ENCODE measurements at places on chromosomes 7 and 10. TPM values are rescaled to one million over a fixed set of nuclear protein-coding genes. Genes with fewer than 3 reads are reported as not detected.

GRCh38 chr10:113560071-113560470 is 7.2 kb downstream of the HABP2 start:
- no peaks in the 10 kb centered on the region for H3K36me3 ChIP-seq
- H3K4me3 ChIP-seq, result no peak overlapping the region
- no peak for DNase-seq
- no peak overlapping the region for H3K27ac ChIP-seq
- H3K4me1 ChIP-seq, result no peaks in the 10 kb centered on the region

GRCh38 chr7:2572101-2572842 is 13.5 kb downstream of the IQCE start:
- DNase-seq, result no peak
- H3K27ac ChIP-seq, result no peak overlapping the region
- H3K4me3 ChIP-seq, result no peak overlapping the region
- H3K27me3 ChIP-seq, result no peaks in the 10 kb centered on the region
- no peaks in the 10 kb centered on the region for H3K36me3 ChIP-seq

GRCh38 chr10:59967079-59967478 is 60.7 kb upstream of the CCDC6 start:
- H3K4me1 ChIP-seq, result 0 out of 2 replicates have a peak, but pooled peaks cover 5% of the 10 kb centered on the region
- no peaks in the 10 kb centered on the region for H3K27me3 ChIP-seq
- no peak for DNase-seq
- H3K4me3 ChIP-seq, result no peak overlapping the region

GRCh38 chr10:86434656-86435055 is 68.1 kb upstream of the GRID1 start:
- no peak overlapping the region for H3K4me3 ChIP-seq
- H3K27ac ChIP-seq, result no peak overlapping the region
- no peak for DNase-seq
- H3K4me1 ChIP-seq, result no peaks in the 10 kb centered on the region
- H3K27me3 ChIP-seq, result no peaks in the 10 kb centered on the region

DNA sequence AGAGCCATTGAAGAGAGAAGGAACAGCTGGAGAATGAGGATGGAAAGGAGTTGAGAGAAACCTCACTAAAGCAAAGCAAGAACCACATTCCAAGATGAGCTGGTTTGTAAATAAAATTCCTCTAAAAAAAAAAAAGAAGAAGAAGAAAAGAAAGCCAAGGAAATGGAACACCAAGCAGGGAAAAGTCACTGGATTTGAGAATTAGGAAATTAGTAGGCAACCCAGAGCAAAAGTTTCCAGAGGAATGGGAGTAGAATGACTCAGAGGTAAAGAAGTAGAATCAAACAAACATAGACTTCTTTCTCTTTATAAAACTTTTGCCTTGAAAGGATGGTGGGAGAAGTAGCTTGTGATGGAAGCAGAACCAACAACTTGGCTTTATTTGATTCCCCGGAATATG is 3.9 kb downstream of the CH25H start:
- H3K4me3 ChIP-seq, result no peak overlapping the region
- H3K27ac ChIP-seq, result no peak overlapping the region
- peaks cover 8% of the 10 kb centered on the region for H3K27me3 ChIP-seq
- H3K4me1 ChIP-seq, result peaks cover 14% of the 10 kb centered on the region

DNA sequence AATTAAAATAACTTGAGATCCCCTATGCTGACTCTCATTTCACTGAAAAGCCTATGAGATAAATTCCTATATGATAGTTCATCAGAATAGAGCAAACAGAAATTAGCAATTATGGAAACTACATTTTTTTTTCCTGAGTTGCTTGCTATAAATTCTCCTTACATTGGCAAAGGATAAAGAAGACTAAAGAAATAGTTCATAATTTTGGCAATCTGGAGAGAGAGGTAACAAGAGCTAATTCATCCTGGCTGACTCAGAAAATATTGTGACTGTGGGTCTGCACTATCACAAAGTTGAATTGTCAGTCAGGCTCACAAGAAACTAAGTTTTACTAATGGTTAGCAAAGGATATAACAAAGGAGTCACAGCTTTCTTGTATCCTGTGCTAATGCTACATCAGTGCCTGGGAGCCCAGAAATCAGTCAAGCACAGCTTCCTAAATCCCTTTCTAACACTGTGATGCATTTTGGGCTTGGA is 483.0 kb downstream of the MAGI2 start:
- H3K4me3 ChIP-seq, result no peak overlapping the region
- H3K4me1 ChIP-seq, result no peaks in the 10 kb centered on the region
- H3K36me3 ChIP-seq, result no peaks in the 10 kb centered on the region
- H3K27me3 ChIP-seq, result no peaks in the 10 kb centered on the region

- no peaks in the 10 kb centered on the region for H3K27me3 ChIP-seq
- H3K4me1 ChIP-seq, result no peaks in the 10 kb centered on the region
- no peak overlapping the region for H3K4me3 ChIP-seq
- no peak overlapping the region for H3K27ac ChIP-seq
- no peak for DNase-seq
Observed at GRCh38 chr10:102964713-102965112, 46.6 kb downstream of the CNNM2 start.

DNA sequence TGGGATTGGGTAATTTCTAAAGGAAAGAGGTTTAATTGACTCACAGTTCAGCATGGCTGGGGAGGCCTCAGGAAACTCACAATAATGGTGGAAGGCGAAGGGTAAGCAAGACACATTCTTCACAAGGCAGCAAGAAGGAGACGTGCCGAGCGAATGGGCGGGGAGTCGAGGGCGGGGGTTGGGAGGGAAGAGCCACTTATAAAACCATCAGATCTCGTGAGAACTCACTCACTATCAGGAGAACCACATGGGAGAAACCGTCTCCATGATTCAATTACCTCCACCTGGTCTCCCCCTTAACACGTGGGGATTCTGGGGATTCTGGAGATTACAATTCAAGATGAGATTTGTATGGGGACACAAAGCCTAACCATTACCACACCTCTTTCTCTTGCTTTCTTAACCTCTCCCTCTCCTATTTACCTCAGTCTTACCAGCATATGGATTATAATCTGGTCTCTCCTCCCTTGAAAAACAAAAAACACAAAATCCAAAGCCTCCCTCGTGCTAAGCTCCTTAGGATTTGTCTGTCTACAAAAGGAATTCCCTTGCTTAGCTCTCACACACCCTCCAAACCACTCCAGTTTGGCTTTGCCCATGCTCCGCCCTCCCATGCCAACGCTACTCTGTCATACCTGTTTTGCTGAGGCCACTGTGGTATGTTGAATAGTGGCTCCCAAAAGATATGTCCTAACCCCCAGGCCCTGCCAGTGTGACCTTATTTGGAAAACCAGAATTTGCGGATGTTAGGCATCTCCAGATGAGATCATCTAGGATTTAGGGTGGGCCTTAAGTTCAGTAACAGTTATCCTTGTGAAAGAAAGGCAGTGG is 19.6 kb upstream of the EFCAB10 start:
- H3K36me3 ChIP-seq, result no peaks in the 10 kb centered on the region
- H3K27me3 ChIP-seq, result peaks cover 2% of the 10 kb centered on the region
- no peak overlapping the region for H3K27ac ChIP-seq

DNA sequence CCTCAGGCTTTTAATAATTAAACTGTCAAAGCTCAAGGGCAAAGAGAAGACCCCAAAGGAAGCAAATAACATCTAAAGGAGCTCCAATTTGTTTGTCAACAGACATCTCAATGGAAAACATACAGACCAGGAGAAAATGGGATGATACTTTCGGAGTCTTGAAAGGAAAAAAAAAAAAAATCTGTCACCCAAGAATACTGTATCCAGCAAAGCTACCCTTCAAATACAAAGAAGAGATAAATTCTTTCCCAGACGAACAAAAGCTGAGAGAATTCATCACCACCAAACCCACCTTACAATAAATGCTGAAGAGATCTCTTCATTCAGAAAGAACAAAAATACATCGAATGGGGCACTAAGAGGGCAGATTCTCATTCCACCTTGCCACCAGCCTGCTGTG is 232.8 kb downstream of the PTPRN2 start:
- H3K27ac ChIP-seq, result no peak overlapping the region
- H3K36me3 ChIP-seq, result no peaks in the 10 kb centered on the region
- DNase-seq, result no peak
- no peaks in the 10 kb centered on the region for H3K27me3 ChIP-seq
- H3K4me3 ChIP-seq, result no peak overlapping the region

GRCh38 chr7:116994611-116995010 is 41.3 kb downstream of the ST7 start:
- H3K27ac ChIP-seq, result no peak overlapping the region
- no peaks in the 10 kb centered on the region for H3K36me3 ChIP-seq
- H3K4me1 ChIP-seq, result no peaks in the 10 kb centered on the region
- no peak overlapping the region for H3K4me3 ChIP-seq
- H3K27me3 ChIP-seq, result no peaks in the 10 kb centered on the region

GRCh38 chr10:49200854-49201253 is 12.7 kb upstream of the TMEM273 start:
- H3K36me3 ChIP-seq, result no peaks in the 10 kb centered on the region
- no peaks in the 10 kb centered on the region for H3K27me3 ChIP-seq
- DNase-seq, result no peak
- no peak overlapping the region for H3K27ac ChIP-seq
- H3K4me1 ChIP-seq, result no peaks in the 10 kb centered on the region
- H3K4me3 ChIP-seq, result no peak overlapping the region

DNA sequence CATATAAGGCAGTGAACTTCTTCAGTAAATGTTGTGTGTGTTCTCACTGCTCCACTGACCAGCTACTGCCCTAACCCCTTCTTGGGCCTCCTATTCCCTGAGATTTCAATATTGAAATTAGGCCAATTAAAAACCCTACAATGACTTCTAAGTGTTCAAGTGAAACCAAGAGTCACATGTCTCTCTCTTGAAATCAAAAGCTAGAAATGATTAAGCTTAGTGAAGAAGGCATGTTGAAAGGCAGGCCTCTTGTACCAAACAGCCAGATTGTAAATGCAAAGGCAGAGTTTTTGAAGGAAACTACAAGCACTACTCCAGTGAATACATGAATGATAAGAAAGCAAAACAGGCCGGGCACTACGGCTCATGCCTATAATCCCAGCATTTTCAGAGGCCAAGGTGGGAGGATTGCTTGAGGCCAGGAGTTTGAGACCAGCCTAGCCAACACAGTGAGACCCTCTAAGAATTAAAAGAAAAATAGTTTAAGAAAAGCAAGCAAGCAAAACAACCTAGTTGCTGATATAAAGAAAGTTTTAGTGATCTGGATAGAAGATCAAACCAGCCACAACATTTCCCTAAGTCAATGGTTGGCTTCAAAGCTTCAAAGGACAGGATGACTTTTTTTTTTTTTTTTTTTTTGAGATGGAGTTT is 22.3 kb downstream of the BRAF start:
- H3K4me1 ChIP-seq, result peaks cover 8% of the 10 kb centered on the region
- no peaks in the 10 kb centered on the region for H3K36me3 ChIP-seq
- H3K27ac ChIP-seq, result peak overlapping the region; percentile 52
- H3K27me3 ChIP-seq, result no peaks in the 10 kb centered on the region
- DNase-seq, result peak; percentile 48
- H3K4me3 ChIP-seq, result 0 out of 2 replicates have a peak overlapping the region, but pooled peaks have one; percentile 24

DNA sequence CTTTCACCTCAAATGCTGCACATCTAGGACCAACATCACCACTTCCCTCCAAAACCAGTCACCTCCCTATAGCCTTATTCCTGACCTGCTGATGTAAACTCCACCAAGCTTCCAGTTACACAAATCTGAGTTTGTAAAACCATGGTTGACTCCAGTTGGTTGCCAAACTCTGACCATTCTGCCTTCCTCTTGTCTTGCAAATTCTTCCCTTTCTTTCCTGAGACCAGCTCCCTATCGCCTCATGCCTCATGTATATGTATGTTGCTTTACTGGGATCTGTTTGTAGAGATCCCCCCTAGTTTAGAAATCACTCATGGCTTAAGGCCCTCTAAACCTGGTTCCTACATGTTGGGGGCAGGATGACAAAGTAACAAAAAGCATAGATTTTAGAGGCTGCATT is 31.3 kb downstream of the PAX2 start:
- H3K4me1 ChIP-seq, result no peaks in the 10 kb centered on the region
- no peak overlapping the region for H3K4me3 ChIP-seq
- H3K27ac ChIP-seq, result no peak overlapping the region

DNA sequence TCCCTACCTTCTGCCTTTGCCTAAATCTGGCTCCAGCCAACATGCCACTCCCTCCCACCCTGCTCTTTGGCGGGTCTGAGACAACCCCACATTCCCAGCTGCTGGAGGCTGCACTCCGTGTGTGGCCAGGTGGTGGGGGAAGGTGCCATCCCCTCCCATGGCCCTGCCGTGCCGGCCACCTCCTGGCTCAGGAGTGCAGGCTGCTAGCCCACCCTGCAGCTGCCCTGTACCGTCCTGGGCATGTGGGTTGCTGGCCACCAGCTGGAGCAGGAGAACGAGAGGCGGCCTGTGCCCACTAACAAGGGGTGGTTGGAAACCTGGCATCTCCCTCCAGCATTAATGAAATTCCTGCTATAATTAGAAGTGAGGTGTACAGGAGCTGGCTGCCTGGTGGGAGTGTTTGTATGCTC is 97.6 kb downstream of the ZMIZ1 start:
- no peaks in the 10 kb centered on the region for H3K4me1 ChIP-seq
- H3K27me3 ChIP-seq, result no peaks in the 10 kb centered on the region
- H3K36me3 ChIP-seq, result no peaks in the 10 kb centered on the region

DNA sequence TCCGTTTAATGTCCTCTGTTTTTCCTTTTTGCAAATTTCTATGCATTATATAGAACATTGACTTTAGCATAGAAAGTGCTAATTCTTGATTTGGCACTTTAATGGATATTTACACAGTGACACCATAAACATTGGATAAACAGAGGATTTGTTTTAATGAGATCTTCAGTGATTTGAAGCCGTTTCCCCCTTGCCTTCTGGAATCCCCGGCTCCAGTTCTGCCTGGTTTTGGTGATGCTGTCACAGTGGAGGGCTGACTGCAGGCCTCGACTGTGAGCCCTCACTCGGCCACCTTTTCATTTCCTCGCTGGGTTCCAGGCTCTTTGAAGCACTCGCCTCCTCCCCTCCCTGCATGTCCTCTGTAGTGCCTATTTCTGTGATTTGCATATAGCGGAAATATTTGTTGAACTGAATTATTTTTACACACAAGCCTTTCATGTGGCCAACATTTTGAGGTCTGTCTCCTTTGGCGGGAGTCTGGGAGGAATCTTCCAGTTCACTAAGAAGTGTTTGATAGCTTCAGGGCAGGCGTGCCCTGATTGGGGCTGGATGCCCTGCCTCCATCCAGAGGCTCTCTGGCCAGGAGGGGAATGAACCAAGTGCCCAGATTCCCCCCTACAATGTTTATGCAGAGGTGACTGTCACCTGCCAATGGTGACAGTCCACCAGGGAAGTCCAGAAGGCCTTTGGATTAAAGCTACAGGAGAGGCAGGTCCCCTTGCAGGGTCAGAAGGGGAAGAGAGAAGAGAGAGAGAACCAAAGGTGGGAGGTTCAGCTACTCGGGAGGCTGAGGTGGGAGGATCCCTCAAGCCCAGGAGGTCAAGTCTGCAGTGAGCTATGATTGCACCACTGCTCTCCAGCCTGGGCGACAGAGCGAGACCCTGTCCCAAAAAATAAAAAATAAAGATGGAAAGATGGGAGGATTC is 67.5 kb downstream of the CUX1 start:
- H3K27me3 ChIP-seq, result no peaks in the 10 kb centered on the region
- peaks cover 26% of the 10 kb centered on the region for H3K4me1 ChIP-seq
- no peaks in the 10 kb centered on the region for H3K36me3 ChIP-seq
- H3K27ac ChIP-seq, result peak overlapping the region; percentile 70
- H3K4me3 ChIP-seq, result peak overlapping the region; percentile 42
- DNase-seq, result peak; percentile 53

The SPDYE5 gene
- not detected for total RNA-seq

The COL13A1 gene
- total RNA-seq, result not detected

The TAF3 gene
- total RNA-seq, result 8.1 TPM

The PDAP1 gene
- total RNA-seq, result 114 TPM

The SLC29A4 gene
- 0.72 TPM for total RNA-seq

The LRGUK gene
- 0.13 TPM for total RNA-seq

The CNPY4 gene
- total RNA-seq, result 6.6 TPM

The MYL10 gene
- total RNA-seq, result not detected

The GIMAP4 gene
- total RNA-seq, result 1.0 TPM

The PTN gene
- total RNA-seq, result 0.16 TPM

The ZNF239 gene
- 0.35 TPM for total RNA-seq

Data from GM12878 (cell line).